ENCODE measurements at places on chromosomes 6 and 20.

GRCh38 chr6:55918639-55919038 is 43.2 kb upstream of the BMP5 start:
- DNase-seq, result no peak

GRCh38 chr20:610130-611046 is at the start of gene TCF15:
Gene TCF15 (minus strand): TSS chr20:610309. CDS start chr20:610237, 72 bp downstream.
- no peak for DNase-seq

GRCh38 chr6:167551628-167552257 is 226.9 kb downstream of the TTLL2 start:
- DNase-seq, result no peak

- DNase-seq, result no peak
These were observed 131.5 kb downstream of the MACROD2 start for GRCh38 chr20:14126856-14127255.

- no peak for DNase-seq
These were observed 65.5 kb downstream of the TSHZ2 start for GRCh38 chr20:53037621-53038020.

GRCh38 chr20:38673725-38674091 is 50.6 kb upstream of the SLC32A1 start:
- DNase-seq, result no peak

- no peak for DNase-seq
These were observed 4.7 kb downstream of the JPH2 start for GRCh38 chr20:44182135-44182765.

DNA sequence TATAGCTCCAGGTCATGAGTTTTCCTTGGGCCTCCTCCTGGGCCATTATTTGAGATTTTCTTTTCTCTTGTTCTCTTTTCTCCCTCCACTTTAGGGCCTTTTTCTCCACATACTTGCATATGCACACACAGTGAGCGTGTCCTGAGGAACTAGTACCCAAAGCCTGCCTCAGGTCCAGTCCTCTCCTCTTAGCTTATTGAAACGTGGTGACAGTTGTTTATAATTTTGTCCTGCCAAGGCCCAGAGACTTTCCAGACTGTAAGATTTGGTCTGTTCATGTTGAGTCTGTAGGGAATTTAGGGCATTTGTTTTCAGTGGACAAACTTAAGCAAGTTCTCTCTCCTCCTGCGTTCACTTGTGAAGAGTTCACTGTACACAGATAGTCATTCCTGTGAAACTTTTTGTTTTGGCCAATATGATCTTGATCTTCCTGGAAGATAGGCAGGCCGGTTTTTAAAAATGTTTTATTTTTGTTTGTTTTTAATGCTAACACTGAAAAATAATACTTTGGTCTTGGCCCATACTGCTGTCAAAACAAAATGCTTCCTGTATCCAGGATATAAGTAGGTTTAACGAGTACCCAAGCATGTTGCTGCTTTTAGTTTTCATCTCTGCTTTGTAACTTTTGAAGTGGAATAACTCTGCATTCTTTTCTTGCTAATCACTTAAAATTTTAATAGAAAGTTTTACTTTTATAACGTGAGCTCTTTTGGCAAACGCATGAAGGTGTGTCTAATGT is 20.7 kb downstream of the LRRC1 start:
- no peak for DNase-seq

DNA sequence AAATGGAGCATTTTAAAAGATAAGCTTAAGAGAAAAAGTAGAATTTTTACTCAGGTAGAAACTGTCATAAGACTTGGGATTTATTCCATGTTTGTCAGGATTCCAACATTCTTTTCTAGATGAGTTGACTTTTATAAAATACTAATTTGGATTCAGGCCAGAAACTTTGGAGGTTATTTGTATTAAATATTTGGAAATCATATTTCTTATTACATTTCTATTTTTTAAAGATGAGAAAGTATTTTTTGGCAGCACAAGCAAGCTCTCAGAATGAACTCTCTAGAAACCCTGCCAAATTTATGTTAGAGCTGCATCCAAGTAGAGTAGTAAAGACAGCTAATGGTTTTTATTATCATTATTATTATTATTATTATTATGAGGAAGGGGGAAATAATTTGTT is 1014.9 kb upstream of the GJE1 start:
- no peak for DNase-seq

DNA sequence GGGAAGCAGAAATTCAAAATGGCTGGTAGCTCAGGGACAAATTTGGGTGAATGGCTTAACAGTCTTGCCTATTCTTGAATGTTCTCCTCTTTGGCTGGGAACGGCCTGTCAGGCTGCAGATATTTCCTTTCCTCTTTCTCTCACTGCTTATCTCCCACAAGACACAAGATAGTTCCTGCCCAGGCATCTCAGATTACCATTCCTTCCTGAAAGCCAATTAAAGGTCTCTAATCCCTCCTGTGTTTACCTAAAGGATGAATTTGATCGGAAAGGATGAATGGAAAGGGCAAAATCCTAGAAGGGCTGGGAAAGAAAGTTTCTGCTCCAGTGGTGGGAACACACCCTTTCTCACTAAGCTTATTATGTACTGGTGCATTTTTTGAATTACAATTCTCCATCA is 95.9 kb upstream of the JAG1 start:
- DNase-seq, result no peak
